ENCODE measurements at places on chromosomes 4 and X. TPM values are rescaled to one million over a fixed set of nuclear protein-coding genes. Genes with fewer than 3 reads are reported as not detected.

DNA sequence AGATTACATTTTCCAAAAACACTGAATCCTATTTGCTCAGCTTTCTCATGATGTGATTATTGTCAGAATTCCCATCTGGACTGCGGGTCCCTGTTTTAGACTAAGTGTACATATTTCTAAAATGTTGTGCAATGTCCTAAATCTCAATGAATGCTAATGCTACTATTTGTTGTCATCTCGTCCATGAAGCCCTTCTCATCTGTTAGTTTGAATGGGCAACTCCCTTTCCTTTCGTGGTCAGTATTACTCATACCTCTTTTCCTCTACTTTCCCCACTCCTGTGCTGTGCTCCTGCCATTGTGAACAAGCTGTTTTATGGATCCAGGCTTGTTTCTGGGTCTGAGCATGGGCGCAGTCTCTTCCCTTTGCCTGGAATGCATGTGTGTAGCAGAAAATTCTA is 91.0 kb downstream of the MID1 start:
- DNase-seq = no peak

Gene TRIML2
- polyA plus RNA-seq = not detected

- no peak for DNase-seq
Observed at GRCh38 chr4:66052426-66052825, 382.1 kb upstream of the EPHA5 start.

Gene FAM9C
- 0.26 TPM for polyA plus RNA-seq

- no peak for DNase-seq
Observed at GRCh38 chr4:134320048-134320447, 118.5 kb upstream of the PABPC4L start.

GRCh38 chr4:4680758-4681157 is 138.9 kb upstream of the STX18 start:
- DNase-seq = no peak

Gene WNK3
- polyA plus RNA-seq = 5.5 TPM

DNA sequence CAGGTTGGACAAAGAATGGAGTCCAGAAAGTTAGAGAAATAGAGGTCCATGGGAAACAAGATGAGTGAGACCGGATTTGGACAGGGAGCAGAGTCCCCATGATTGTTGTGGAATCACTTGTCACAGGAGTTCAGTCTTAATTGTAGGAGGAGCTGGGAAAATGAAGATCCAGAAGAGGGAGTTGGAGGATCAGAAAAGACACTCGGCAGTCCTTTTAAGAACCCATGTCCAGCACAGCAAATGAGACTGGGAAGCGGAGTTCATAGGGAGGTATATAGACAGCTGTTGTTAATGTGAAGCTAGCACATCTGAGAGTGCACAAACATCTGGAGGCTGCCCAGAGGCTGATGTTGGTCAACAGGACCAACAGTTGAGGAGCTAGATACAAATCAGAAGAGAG is 111.4 kb upstream of the RXFP1 start:
- peak; percentile 0 for DNase-seq

DNA sequence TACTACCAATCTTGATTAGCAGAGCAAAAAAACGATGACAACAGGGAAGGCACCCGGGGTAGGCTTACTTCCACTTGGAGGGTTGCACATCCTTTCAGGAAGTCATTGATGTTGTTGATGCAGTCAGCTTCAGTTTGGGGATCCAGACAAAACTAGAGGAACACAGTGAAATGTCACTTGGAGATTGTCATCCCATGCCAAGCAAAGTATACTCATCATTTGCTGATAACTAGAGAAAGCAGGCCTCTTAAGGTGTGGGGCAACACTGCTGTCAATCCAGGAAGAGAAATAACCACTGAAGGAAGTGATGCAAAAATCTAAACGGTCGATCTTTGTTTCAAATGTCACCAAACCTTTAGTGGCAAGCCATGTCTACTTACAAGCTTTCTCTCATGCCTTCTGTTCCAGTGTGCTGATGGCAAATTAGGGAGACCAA is 1.4 kb downstream of the ARHGEF6 start:
- no peak for DNase-seq

DNA sequence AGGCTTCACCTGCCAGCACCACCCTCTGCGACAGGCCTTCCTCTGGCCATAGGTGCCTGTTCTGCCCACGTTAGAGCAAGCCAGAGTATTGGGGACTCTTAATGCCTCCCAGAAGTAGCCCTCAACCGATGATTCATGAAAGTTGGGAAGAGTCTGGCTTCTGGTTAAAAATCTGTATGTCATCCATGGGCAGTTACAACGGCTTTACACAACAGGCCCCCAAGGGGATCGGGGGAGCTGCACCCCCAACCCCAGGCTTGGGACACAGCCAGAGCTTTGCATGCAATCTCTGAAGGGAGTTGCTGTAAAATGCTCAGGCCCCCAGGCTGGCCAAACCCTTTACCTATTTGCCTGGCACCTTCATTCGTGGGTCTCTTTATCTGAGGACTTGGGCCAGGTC is 5.4 kb upstream of the CYTL1 start:
- DNase-seq = no peak

Gene GAK
- polyA plus RNA-seq = 52.1 TPM

Gene DDIT4L
- 1.5 TPM for polyA plus RNA-seq

Gene DMP1
- not detected for polyA plus RNA-seq

DNA sequence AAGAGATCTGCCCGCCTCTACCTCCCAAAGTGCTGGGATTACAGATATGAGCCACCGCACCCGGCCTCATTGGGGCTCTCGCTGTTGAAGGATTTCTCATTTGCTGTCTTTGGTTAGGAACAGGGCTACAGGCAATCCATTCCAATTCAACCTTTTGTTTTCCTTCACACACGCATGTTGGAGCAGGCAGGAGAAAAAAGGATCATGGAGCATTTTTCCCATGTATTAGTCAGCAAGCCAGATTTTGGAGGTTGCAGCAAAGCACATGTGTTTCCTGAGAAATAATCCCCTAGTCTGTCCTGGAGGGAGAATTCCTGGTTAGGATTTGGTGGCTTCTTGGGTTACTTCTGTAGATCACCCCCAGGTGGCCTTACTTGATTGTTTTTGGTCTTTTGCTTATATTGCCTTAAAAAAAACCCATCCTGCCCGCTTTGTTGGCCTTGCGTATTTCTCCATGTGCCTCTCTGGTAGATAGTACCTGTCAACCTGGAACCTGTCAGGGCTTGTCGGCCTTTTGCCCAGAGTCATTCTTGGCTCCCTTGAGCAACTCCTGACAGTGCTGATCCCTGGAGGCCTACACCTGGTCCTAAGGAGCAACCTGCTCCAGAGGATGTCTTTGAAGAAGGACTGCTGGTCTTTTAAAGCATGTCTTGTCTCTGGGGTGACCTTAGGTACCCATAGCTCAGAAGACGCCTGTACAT is 82.4 kb upstream of the CLCN4 start:
- DNase-seq = no peak

GRCh38 chrX:13667919-13668318 is 15.0 kb downstream of the TCEANC start:
- DNase-seq = no peak

DNA sequence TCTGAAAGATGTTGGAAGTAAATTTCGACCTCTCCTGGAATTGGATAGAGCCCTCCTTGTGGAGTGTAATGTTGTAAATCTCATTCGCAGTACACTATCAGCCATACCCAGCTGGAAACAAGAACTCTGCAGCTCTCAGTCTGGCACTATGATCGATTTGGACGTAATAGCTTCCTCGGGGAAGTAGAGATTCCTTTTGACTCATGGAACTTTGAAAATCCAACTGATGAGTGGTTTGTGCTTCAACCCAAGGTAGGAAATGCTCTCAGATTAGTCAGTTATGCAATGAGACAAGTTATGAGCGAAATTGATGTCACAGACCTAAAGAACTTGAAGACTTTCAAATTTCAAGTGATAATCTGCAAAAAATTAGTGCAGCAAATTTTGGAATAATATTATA is 103.9 kb downstream of the SYTL5 start:
- DNase-seq = no peak
